ENCODE measurements at places on chromosomes 6 and 20. TPM values are rescaled to one million over a fixed set of nuclear protein-coding genes. Genes with fewer than 3 reads are reported as not detected.

DNA sequence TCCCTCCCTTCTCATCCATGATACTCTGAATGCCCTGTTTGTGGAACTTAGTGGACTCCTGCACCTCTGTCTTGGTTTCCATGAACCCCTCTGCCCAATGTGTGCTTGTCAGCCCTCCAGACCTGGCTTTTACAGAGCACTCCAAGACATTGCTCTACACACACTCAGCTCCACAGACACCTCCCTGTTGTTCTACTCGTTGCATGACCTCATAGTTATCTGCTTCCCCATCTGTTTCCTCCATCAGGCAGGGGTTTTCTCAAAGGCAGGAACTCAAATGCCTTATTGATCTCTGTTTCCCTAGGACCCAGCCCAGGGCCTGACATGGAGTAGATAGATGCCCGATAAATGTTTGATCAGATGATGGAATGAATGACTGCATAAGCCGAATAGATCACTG lies 13.3 kb downstream of the PLCG1 start:
- no peak for DNase-seq

DNA sequence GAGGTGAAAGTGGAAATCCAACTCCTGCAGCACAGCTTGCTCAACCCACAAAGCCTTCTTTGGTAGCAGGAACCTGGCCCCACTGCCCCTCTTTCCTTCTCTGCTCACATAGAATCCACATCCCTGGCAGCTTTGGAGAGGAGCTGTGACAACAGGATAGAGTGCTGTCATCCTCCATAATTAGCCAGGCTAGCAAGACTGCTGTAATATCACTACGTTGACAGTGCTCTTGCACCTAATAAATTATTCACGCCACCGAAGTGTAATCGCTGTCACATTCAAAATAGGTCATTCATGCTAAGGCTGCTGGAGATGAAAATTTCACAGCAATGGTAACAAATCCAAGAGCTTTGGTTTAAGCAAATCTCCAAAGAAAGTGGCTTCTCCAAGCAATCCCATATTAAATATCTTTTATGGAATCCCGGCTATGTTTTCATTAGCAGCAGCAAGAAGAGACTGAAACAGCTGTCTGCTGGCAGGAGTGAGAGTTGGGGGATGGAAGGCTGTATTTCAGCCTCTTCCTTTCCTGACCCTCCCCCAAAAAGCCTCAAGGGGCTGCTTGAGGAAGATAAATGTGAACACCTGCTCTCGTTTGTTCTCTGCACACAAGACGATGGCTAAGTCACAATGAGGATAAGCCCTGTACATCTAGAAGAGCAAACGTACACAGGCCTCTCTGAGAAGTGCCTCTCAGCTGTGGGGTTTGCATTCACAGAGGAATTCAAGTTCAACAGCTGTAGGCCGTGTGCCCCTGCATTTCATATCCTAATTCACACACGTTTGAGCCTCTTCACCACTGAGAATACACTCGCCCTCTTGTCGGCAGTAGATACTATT lies 16.5 kb downstream of the RIPOR2 start:
- no peak for DNase-seq

GRCh38 chr6:74937936-74938335 lies 267.9 kb downstream of the COL12A1 start:
- no peak for DNase-seq

DNA sequence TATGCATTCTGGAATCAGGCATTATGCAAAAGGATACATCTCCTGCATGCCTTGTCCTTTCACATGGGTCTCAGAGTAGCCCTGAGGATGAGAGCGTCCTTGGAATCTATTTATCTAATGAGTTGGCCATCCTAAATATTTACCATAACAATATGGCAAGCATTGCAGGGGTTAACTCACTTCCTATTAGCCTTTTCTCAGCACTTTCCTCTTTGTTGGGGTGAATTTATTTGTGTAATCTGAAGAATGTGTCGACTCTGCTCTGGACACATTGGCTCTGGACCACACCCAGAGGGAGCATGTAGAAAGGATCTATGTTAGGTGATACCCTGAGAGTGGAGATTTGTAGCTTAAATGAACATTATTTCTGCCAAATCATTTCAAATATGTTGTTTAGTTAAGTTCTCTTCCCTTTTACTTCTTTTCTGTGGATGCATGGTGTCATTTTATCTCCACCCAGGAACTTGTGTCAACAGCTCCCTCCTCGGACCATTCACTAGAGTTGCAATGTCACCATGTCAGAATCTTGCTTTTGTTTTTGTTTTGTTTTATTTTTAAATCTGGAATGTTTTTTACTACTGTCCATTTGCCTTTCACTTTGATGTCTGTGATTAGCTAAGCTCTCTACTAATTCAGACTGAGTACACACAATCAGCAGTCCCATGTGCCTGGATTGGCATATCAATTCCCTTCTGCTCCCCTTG lies 757.0 kb upstream of the MMS22L start:
- no peak for DNase-seq

IRF4 gene
- 0.72 TPM for total RNA-seq

CALHM6 gene
- not detected for total RNA-seq

FAM217A gene
- not detected for total RNA-seq
